ENCODE measurements at places on chromosomes 3 and 15. TPM values are rescaled to one million over a fixed set of nuclear protein-coding genes. Genes with fewer than 3 reads are reported as not detected.

The TRIM42 gene
- not detected for total RNA-seq

The SEMA5B gene
- total RNA-seq = 24.8 TPM

- DNase-seq = no peak
Measured at GRCh38 chr15:61195116-61196002, 33.7 kb downstream of the RORA start.

The SLC12A8 gene
- 3.1 TPM for total RNA-seq

The DCLK3 gene
- 3.6 TPM for total RNA-seq

GRCh38 chr3:182092662-182093262 lies 381.0 kb downstream of the SOX2 start:
- DNase-seq = no peak

The TPRG1 gene
- total RNA-seq = 3.4 TPM

GRCh38 chr3:129758785-129759320 lies 134.7 kb downstream of the TMCC1 start:
- DNase-seq = no peak
